A172 (cell line): ENCODE measurements at places on chromosomes 7 and 10. TPM values are rescaled to one million over a fixed set of nuclear protein-coding genes. Genes with fewer than 3 reads are reported as not detected.
A peak's percentile ranks its signal among the peaks of the same experiment; 100 is the strongest.

Gene UMAD1
- total RNA-seq: 20.8 and 23.4 TPM in 2 replicates

- DNase-seq: peak; percentile 80
Observed at GRCh38 chr10:71975871-71976725, 11.9 kb downstream of the CHST3 start.

Gene KAT6B
- total RNA-seq: 5.2 and 8.0 TPM in 2 replicates

GRCh38 chr10:18219146-18219545 lies 78.9 kb downstream of the CACNB2 start:
- DNase-seq: no peak

Gene CYP3A5
- 1.9 and 3.8 TPM in 2 replicates for total RNA-seq

DNA sequence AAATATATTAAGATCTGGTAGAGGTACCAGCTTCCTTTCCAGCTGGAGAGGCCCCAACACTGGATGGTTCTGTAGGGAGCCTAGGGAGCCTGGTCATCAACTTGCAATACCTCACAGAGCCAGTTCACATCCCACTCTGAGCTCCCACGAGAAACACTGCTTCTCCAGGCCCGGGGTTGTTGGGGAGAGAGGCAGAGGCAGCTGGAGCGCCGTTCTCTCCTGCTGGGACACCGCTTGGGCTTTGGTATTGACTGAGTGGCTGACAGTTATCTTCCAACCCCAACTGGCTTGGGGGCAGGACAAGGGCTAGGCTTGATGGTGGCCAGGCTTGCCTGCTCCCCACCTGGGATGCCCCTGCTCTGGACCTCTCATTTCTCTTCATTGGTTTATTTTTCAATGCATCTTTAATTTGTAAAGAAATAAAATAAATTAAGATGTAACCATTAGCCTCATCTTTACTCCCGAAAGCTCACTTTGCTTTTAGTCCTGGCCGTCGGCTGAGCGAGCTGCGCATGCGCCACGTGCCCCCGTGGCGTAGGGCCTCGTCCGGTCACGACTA lies 10.0 kb upstream of the CHCHD1 start:
- no peak for DNase-seq

Gene TRDMT1
- 4.3 and 5.9 TPM in 2 replicates for total RNA-seq

Gene RTKN2
- total RNA-seq: 20.2 and 23.8 TPM in 2 replicates

- DNase-seq: no peak
Observed at GRCh38 chr7:151773797-151774196, 103.1 kb downstream of the PRKAG2 start.

Gene AKR1C4
- total RNA-seq: not detected in 2 replicates

Gene TRIL
- total RNA-seq: not detected in 2 replicates

- DNase-seq: no peak
Observed at GRCh38 chr7:117675497-117676435, 195.9 kb downstream of the CFTR start.

Gene ADRA2A
- total RNA-seq: not detected in 2 replicates

- DNase-seq: no peak
Observed at GRCh38 chr10:6423004-6423403, 157.1 kb downstream of the PRKCQ start.

DNA sequence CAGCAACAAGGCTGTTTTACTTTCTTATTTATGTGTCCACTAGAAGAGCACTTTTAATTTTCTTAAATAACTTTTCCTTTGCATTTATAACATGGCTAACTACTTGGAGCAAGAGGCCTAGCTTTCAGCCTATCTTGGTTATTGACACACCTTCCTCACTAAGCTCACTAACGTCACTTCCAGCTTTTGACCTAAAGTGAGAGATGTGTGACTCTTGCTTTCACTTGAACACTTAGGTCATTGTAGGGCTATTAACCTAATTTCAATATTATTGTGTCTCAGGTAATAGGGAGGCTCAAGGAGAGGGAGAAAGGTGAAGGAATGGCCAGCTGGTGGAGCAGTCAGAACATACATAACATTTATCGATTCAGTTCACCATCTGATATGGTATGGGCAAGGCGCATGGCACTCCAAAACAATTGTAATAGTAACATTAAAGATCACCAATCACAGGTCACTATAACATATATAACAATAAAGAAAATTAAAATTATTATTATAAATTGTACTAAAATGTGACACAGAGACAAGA lies 95.0 kb upstream of the FAM20C start:
- DNase-seq: no peak

- DNase-seq: no peak
Observed at GRCh38 chr7:80154656-80155333, 20.2 kb downstream of the GNAI1 start.

- no peak for DNase-seq
Observed at GRCh38 chr10:125775491-125776106, at the start of gene MMP21. MMP21 (minus strand) TSS chr10:125775821; CDS start chr10:125775821, 0 bp downstream.

GRCh38 chr10:102580230-102580629 lies 64.0 kb upstream of the TRIM8 start:
- no peak for DNase-seq

Gene ASZ1
- total RNA-seq: not detected in 2 replicates

- no peak for DNase-seq
Observed at GRCh38 chr7:148711191-148712102, 12.7 kb downstream of the CUL1 start.

GRCh38 chr10:100510533-100511308 lies 8.9 kb downstream of the SEC31B start:
- DNase-seq: no peak
